ENCODE measurements at places on chromosomes 7 and 10. TPM values are rescaled to one million over a fixed set of nuclear protein-coding genes. Genes with fewer than 3 reads are reported as not detected.

- no peak for DNase-seq
Observed at GRCh38 chr7:130611218-130611617, 57.3 kb downstream of the COPG2 start.

DNA sequence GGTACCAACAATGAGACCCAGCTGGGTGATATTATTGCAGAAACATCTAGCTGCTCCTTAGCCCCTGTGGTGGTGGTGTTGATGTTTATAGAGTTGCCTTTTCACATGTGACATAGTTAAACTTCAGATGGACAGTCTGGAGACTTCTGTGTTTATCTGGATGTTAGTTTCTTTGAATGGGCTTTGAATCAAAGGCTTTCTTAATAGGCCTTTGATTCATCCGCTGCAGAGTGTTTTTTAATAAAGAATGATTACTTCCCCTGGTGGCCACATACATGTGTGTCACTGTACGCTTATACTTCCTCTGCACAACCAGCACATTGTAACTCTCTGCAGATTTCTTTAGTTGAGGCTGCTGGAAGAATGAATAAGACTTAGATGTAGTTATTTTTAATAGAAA lies 221.0 kb downstream of the DYNC1I1 start:
- no peak for DNase-seq

DNA sequence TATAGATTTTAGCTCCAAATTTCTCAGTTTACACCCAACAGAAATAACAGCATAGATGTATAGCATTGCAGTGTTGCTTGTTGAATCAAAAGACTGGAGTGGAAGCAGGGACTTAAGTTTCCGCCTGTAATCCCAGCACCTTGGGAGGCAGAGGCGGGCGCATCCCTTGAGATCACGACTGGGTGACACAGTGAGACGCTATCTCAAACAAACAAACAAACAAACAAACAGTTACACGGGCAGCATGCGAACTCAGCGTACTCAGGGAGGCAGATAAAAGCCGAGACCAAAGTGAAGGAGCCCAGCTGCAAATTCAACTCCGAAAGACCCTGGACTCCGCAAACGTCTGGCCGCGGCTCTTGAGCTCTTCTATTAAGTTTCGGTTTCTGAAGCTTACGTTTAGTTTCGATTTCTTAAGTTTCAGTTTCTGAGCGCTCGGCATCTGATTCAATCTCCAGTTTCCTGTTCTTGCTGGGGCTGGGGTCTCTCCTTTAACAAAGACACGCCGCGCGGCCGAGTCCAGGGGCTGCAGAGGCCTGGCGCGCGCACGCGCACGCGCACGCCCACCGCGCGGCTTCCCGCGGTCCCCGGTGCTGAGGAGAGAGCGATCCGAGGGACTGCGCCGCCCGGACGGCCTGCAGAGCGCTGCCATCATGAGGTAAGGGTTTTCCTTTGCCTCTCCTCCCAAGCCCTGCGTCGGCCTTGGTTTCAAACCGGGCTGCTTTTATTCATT lies at the start of gene IFIT5:
Gene IFIT5, plus strand, starts transcription at position 423 of the 733 bp plus-strand sequence. Its CDS starts 231 bp downstream, at position 654.
- DNase-seq = peak; percentile 71

DNA sequence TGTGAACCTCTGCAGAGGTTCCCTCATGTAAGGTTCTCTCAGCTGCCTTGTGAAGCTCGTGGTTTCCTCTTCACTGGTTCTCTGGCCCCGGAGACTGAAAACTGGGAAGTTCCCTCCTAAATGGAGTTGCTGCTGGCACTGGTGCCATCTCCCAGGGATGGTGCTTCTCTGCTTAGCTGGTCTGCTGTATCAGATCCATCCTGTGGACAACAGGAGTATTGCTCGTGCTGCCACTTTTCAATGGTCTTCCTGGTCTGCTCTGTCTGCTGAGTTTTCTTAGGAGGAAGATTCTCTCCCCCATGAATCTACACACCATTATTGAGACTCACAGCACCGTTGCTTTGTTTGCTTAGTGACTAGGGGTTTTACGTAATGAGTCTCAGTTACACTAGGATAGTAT lies 247.8 kb downstream of the OTUD1 start:
- no peak for DNase-seq

- DNase-seq = peak; percentile 59
Observed at GRCh38 chr7:99369767-99370391, 4.7 kb upstream of the ARPC1B start.

DNA sequence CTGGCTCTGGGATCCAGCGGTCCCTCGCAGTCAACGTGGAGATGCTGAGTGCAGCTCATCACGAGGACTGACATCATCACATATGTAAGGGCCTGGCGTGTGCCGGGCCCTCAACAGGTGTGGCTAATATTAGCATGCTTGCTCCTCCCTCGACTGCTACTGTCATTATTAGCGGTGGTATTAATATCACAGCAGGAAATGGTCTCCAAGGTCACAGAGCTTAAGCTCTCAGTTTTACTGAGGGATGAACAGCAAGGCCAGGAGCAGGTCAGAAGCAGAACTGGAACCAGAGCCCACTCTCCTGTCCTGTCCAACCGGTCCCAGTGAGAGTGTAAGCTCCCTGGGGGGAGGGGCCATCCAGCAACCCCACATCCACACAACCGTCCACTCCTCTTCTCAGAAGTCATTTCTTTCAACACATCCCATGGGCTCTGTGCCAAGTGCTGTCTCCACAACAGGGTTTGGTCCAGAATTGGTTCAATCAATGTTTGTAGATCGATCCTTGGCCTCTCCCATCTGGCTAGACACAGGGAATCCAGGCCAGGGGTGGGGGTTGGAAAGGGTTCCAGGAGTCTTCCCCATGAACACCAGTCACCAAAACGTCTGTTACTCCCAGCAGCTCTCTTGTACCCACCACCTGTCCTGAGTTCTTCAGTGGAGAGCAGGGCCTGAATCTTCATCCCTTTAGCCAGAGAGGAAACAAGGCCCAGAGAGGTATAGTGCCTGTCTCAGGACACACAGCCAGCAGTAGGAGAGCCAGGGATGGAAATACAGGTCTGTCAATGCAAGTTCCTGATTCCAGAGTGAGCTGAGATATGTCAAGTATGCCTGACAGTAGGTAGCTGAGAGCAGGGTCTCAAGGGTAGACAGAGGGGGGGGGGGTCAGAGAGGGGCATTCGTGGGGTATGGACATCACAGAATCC lies 45.3 kb upstream of the ZMIZ1 start:
- no peak for DNase-seq

DNA sequence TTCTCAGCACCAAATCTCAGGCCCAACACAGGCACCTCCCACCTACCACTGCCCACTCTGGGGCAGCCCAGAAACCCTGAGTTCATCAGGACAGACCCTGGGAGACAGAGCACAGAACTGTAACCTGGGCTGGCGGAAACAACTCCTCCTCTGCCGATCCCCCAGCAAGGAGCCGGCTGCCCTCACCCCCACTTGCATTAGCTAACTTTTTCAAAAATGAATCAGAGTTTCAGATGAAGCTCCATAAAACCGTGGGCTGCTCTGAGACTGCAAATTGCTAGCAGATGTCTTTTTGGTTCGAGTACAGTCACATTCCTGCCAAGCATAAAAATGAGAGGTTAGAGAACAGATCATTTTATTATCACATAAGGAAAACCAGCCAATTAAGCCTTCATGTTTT lies 93.4 kb upstream of the PARD3 start:
- DNase-seq = peak; percentile 79

- no peak for DNase-seq
Observed at GRCh38 chr7:4959306-4959705, 319 bp upstream of the MMD2 start.

GRCh38 chr7:112086496-112087254 lies 119.5 kb downstream of the DOCK4 start:
- no peak for DNase-seq

Gene EGFR
- total RNA-seq = 147 TPM

Measured in fibroblast of the aortic adventitia (primary cell).